ENCODE measurements at places on chromosomes 6 and 20.
A peak's percentile ranks its signal among the peaks of the same experiment; 100 is the strongest.

GRCh38 chr6:168905451-168906090 lies 348.1 kb downstream of the THBS2 start:
- no peak for DNase-seq

DNA sequence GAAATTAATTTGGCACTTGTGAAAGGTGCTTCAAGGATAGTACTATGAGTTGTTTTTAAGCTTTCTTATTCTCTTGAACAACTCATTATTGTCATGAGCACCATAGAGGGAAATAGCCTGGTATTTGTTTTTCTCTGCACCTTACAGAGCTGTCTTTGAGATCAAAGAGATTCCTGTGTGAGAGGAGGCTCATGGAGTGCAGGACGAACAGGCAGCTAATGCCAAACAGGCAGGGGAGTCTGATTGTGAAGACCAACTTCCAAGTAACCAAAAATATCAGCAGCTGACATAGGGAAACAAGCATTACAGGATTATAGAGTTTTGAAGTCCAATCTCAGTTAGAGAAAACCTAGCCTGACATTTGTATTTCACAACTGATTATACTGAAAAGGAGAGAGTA lies 110.6 kb upstream of the TENT5A start:
- no peak for DNase-seq

DNA sequence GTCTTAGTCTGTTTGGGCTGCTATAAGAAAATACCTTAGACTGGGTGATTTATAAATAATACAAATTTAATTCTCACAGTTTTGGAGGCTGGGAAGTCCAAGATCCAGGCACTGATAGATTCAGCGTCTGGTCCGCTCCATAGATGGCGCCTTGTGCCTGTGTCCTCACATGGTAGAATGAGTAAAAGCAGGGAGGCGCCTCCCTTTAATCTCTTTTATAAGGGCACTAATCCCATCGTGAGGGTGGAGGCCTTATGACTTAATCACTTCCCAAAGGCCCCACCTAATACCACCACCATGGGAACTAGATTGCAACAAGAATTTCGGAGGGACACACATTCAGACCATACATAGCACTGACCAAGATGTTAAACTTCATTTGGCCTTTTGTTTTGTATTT lies 91.2 kb upstream of the TMEM181 start:
- no peak for DNase-seq

DNA sequence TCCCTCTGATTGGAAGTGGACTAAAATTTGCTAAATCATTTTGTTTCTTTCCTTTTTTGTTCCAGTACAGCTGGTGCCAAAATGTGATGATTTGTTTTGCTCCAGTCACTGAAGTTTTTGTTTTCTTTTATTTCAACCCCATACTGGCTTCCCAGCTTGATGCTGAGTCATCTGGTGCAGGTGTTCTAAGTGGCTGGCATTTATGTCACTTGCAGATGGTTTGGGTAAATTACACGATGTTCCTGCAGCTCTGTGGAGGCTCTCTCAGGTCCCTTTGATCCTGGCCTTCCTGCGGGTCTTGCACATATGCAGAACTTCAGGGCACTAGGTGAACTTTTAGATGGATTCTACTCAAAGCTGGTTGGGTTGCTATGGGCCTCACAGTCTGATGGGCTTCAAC lies 577.7 kb downstream of the HAO1 start:
- DNase-seq = no peak

DNA sequence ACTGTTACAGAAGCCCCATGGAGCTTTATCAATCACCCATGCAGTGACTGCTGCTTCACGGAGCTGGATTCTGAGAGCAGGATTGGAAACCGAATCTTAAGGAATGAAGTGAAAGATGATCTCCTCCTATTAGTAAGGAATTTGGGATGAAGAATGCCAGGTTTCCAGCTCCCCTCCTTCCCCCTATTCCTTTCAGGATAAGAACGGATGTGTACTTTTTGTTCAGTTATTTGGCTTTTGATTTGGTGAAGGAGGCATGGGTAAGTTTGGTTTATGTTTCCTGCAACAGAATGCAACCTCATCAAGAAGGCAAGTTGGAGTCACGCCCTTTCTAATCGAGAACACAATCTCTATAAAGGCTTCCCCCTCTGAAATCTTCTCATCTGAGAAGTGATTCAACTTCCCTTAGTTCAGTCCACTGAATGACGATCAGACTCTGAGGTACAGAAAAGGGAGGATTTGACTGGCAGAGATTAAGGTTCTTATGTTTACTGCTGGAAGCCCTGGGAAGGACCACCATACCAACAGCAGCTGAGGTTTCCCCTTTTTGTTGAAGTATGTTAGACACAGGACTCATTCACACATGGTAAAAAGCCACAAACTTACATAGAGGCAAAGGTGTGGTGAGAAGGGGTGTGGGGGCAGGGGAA lies 5.5 kb downstream of the ELMO2 start:
- DNase-seq = peak; percentile 17

DNA sequence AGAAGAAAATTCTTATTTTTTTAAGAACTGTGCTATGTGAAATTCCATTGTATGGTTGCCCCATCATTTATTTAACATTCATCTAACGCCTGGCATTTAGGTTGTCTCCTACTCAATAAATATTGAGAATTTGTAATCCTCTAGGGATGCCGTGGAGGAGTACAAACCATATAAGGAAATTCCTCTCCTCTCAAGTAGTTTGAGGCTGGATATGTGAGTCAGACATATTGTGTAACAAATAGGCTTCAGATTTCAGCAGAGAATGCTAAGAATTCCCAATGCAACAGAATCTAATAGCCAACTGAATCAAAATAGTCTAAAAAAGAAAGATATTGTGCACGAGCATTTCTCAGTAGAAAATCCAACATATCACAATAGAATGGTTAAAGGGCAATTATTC lies 174.7 kb downstream of the OTOR start:
- no peak for DNase-seq

GRCh38 chr6:43125555-43125954 lies 45.5 kb upstream of the SRF start:
- DNase-seq = no peak

GRCh38 chr20:18738055-18738454 lies 75.5 kb upstream of the SCP2D1 start:
- DNase-seq = no peak

DNA sequence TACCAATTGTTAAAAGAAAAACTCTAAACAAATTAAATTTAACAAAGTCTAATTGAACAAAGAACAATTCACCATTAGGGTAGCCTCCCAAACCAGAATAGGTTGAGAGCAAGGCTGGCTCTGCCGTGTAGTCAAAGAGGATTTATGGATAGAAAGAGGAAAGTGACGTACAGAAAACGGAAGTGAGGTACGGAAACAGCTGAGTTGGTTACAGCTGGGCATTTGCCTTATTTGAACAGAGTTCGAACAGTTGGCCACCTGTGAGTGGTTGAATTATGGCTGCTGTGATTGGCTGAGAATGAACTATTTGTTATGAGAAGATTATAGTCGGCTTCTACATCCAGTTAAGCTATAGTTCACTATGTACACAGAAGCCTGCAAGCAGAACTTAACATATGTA lies 18.5 kb upstream of the ISM1 start:
- no peak for DNase-seq

- no peak for DNase-seq
These were observed 4.9 kb upstream of the CDH22 start for GRCh38 chr20:46312945-46313861.

GRCh38 chr6:131107151-131107550 lies 28.1 kb upstream of the AKAP7 start:
- no peak for DNase-seq

DNA sequence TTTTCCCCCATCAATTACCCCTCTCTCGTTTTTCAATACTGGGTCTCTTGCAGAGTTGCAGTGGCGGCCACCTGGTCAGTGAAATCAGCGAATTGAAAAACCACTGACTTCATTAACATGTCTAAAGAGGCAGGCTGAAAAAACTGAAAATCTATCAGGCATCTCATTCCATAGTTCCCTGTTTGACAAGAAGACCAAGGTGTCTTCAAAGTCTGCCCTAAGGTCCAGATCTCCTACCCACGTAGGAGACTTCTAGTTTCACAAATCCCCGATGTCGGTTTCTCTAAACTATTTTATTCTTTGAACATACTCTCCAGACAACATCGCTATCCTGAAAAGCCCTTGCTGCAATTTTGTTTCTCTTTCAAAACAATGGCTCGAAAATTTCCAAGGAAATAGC lies 796 bp upstream of the TUBB start:
- DNase-seq = no peak

GRCh38 chr20:61638802-61639585 lies 386.9 kb downstream of the CDH4 start:
- DNase-seq = no peak

DNA sequence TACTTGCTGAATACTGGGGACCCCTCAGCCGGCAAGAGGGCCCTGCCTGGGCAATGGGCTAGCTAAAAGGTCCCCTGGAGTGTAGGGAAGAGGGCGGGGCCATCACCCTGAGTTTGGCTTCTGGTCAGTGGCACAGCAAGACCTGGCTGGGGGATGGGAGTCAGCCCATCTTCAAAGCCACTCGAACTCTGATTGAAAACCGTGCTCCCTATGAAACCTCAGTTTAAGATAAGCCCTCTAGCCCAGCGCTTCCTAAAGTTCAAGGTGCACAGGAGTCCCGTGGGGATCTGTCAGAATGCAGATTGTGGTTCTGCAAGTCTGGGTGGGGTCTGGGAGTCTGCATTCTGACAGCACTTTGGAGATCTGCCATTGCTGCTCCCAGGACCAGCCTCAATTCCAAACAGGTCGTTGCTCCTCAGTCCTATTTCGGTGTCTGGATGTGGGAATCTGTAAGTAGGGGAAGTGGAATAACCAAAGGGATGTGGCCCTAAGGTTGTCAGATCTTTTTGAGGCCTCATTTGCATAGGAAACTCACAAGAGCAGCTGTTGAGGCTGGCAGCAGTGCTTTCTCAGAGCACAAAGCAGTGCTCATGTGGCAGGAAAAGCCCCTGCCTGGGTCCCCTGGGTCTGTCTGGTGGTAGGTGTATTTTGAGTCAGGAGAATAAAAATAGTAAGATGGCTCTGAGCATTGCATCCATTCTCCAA lies 85.3 kb upstream of the SCP2D1 start:
- no peak for DNase-seq

DNA sequence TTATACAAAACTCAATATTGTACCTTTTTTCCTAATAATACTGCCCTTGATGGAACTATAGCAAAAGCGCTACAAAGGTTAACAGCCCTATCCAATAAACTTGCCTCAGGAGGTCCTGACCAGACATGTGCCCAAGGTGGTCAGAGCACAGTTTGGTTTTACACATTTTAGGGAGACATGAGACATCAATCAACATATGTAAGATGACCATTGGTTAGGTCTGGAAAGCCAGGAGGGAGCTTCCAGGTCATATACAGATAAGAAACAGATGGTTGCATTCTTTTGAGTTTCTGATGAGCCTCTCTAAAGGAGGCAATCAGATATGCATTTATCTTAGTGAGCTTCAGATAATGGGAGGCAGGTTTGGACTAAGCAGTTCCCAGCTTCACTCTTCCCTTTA lies 91.6 kb downstream of the PLG start:
- DNase-seq = no peak

GRCh38 chr6:105492706-105493673 lies 90.1 kb upstream of the PREP start:
- no peak for DNase-seq

GRCh38 chr6:34633785-34634184 lies 62.8 kb downstream of the ILRUN start:
- DNase-seq = no peak

DNA sequence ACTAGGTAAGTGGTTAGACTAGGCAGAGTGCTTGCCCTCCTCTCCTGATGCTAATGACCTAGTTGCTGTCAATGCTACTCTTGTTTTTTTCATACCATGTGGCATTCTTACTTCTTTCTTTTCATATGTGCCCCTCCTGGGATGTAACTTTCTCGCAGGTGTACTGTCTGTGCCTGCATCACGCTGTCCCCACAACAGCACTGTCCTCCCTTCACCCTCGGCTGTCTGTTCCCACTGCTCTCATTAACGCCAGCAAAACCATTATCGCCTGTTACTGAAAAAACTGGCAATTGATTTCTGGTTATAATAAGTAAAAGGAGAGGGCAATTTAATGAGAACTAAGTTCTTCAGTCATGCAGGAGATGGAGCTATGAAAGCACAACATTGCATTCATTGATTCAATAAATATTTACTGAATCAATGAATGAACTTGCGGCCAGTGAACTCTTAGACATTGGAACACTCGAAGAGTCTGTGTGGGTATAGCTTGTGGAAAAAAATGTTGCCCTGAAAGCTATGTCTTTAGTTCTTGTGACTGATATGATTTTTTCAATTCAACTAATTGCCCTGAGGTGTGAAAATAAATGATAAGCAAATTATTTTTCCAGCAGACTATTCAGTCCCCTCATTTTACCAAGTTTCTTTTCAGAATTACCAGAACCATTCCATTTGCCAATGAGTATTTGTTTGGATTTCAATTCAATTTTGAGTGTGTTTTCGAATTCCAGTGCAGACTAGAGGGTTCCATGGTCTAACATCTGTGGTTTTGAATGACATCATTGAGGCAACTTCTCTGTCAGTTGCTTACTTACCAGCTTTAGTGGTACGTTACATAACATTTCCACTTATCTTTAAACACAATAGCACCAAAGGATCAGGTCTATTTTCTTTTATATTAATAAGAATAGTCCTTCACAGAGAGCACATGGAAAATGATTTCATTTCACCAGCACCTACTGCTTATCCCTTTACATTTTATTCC lies 2.1 kb downstream of the SLC17A4 start:
- DNase-seq = no peak

GRCh38 chr6:1391800-1392309 lies 2.5 kb downstream of the FOXF2 start:
- DNase-seq = no peak

GRCh38 chr6:570825-571224 lies 86.1 kb downstream of the HUS1B start:
- DNase-seq = no peak

- DNase-seq = no peak
These were observed 559.4 kb upstream of the MANEA start for GRCh38 chr6:95017922-95018321.

- no peak for DNase-seq
These were observed 20.8 kb downstream of the SLC24A3 start for GRCh38 chr20:19232997-19233794.

GRCh38 chr6:137926985-137927384 lies 59.9 kb downstream of the TNFAIP3 start:
- DNase-seq = no peak

DNA sequence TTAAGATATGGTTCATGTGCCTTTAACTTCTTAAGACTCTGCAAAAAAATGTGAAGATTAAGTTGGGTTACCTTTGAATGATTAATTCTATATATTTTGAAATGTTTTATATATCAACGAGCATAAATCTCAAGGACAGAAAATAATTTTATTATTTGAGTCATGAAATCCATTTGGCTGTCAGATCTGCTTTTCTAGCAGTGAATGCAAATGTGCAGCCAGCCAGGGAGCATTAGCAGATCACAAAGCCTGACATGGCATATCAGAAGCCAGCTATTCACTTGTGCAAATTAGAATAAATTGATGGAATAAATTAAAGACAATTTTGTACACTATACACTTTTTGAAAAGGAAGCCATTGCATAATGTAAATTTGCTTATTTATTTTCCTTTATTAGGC lies 424.3 kb downstream of the ADGRB3 start:
- no peak for DNase-seq

- no peak for DNase-seq
These were observed 191.1 kb upstream of the CITED2 start for GRCh38 chr6:139565591-139565990.

GRCh38 chr6:110520209-110520965 lies 44.0 kb upstream of the SLC22A16 start:
- no peak for DNase-seq

Data from stimulated activated CD4-positive, alpha-beta T cell treated with anti-CD3 and anti-CD28 coated beads, Interleukin-15, amount 100 ng/mL, for 24 hours (primary cell).